ENCODE measurements at places on chromosomes 7 and 10.

DNA sequence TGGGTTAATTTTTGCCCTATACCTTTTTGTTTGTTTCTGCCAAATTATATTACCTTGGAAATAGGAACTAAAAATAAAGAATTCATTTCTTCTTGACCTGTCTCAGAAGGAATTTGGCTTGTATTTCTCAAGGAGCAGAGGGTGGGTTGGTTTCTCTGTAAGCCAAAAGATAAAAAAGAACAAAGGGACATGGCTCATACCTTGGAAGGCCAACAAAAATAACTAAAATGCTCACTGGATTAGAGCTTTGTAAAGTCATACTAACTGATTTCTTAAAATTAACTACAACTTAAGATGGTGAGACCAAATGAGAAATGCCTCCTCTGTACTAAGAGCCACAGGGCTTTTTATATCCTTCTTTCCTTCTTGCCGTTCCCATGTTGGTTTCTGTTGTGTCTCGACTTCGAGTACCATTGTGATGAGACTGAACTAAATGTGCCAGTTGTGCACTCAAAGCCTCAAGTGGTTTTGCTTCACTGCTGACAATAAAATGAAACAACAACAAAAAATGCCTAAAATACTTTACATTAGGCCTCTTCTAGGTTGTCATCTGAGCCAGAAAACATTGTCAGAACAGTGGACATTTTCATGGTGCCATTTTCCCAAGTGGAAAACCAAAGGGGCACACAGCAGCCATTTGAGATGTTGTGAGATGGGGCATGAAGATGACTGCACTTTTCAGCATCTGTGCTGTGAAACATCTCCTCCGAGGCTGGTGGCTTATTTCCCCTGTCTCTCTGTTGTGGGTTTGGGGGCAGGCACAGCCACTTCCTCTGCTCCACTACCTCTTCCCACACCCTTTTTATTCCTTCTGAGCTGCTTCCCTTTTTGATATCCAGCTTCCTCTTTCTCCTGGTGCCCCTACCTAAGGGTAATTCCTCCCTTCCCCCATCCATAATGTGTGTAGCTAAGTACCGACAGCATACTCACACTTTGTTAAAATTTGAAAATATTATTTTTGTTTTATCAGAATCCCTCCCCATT is 51.8 kb upstream of the AGR3 start:
- no peak for DNase-seq

GRCh38 chr10:103374263-103374662 is 6.5 kb downstream of the TAF5 start:
- DNase-seq = no peak

GRCh38 chr7:95543312-95543711 is 53.0 kb downstream of the PDK4 start:
- no peak for DNase-seq

GRCh38 chr7:116173051-116174028 is 37.0 kb upstream of the TES start:
- DNase-seq = no peak

Data from GM12864 (cell line).